ENCODE measurements at places on chromosomes 5 and 9.

DNA sequence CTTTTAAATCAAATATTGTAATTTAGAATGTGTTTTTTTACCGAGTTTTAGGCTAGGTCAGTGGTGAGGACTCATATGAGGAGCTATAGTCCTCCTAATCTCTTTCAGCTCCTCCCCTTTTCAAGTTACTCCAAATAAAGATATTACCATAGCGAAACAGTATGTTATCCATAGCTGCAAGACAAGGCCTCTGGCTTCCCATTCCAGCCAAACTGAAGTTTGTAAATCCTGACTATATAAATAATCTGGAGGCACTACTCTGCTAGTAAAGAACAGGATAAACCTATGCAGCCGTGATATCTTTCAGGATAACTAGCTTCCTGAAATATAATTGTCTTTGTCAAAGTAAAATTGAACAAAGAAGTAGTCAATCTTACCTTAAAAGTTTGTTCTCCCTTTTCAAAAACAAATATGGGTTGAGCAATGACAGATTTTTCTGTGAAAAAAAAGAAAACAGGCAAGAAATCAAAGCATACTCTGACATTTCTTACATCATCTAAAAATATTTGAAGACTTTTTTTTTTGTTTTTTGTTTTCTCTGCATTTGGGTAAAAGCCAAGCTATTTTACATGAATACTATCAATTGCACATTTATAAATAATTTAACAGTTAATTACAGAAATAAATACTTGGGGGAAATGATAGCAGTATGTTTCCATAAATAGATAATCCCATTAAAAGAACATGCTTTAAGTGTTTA lies 29.3 kb upstream of the NADK2 start:
- DNase-seq, result no peak

DNA sequence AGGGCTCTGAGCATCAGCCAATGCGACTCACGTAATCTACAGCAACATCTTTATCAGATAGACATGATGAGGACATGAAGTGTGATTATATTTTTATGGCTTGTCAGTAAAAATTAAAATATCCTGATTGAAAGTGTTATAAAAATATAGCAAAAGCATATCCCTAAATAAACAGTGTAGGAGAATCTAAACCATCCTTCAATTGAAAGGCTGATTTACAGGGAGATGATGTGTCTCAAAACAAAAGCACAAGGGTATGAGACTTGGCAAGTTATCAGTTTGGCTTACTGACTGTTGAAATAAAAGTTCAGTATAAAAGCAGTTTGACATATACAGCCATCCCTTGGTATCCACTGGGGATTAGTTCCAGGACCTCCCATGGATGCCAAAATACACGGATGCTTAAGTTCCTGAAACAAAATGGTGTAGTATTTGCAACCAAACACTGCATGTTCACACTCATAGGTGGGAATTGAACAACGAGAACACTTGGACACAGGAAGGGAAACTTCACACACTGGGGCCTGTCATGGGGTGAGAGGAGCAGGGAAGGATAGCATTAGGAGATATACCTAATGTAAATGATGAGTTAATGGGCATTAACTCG lies 149.9 kb upstream of the MAP1B start:
- DNase-seq, result no peak

GRCh38 chr5:105581988-105582690 lies 2019.5 kb upstream of the NUDT12 start:
- no peak for DNase-seq

- DNase-seq, result no peak
Observed at GRCh38 chr9:35749515-35750255, 598 bp downstream of the RGP1 start.

- no peak for DNase-seq
Observed at GRCh38 chr9:127256324-127256723, 8.2 kb upstream of the GARNL3 start.

GRCh38 chr5:6236858-6237481 lies 141.4 kb downstream of the MED10 start:
- DNase-seq, result no peak

DNA sequence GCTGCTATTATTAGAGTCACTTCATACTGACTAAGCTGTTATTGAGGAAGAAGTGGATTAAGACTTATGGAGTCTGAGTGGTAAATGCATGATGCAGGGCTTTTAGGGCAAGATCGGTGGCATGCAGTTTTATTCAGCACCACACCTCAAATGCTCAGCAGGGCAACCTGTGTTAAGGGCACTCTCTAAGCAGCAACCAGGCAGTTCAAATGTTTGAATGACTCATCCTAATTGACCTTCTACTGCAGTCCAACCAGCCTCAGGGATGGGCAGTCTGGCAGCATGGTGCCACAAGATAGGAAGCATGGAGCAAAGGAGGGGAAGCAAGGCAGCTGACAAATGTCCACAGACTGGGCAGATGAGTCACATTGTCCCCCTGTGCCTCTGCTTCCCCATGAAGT lies 80.2 kb upstream of the MIER3 start:
- no peak for DNase-seq

Measured in cardiac fibroblast (primary cell).